ENCODE measurements at places on chromosomes 6 and 20. TPM values are rescaled to one million over a fixed set of nuclear protein-coding genes. Genes with fewer than 3 reads are reported as not detected.

DNA sequence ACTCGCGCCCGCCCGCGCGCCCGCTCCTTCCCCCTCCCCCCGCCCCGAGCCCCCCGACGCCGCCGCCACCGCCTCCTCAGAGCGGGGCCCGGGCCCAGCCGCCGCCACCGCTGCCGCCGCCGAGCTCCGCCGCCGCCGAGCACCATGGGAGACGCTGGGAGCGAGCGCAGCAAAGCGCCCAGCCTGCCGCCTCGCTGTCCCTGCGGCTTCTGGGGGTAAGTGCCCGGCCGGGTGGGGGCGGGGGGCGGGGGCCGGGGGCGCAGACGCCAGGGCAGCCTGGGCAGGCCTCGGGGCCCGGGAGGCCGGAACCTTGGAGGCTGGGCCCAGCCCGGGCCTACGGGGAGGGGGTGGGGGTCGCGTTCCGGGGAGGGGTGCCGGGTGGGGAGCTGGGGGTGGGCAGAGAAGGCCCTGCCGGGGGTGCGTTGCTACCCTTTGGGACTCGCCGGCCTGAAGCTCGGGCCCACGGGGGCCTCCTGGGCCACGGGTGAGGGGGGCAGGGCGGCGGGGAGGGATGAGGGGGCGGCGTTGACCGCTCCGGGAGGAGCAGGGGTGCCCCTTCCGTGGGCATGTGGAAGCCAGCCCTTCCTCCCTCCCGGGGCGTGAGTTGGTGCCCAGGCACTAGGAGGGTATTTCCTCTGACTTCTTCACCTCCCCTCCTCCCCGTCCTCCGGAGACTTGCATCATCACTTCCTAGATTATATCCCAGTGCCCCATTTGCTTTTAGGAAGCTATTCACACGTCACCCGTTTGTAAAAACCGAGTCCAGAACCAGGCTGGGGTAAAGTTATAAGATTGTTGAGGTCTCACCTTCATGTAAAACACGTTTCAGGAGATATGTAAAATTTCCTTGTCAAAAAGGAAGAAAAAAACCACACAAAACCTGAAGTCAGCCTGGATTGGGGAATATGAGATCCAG is 533 bp downstream of the ZFAND3 start:
- peak overlapping the region; percentile 72 for H3K4me3 ChIP-seq
- H3K36me3 ChIP-seq = no peaks in the 10 kb centered on the region
- peaks cover 25% of the 10 kb centered on the region for H3K4me1 ChIP-seq
- H3K27ac ChIP-seq = peak overlapping the region; percentile 96

DNA sequence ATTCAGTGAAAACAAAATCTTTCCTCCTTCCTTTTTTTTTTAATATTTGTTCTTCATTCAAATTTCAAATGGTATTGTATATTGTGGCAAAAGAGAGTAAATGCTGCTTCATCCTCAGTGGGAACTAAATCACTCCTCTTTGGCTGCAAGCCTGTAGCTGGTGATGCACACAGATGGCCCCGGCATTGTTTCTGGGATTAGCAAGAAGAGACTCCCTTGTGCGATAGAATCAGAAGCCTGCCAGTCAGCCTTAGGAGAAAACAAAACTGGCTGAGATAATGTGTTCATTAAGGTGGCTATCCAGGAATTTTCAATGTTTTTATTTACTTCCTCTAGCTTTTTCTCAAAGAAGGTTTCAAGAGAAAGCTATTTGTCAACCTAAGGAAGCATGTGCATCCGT is 20.7 kb upstream of the ELOVL2 start:
- H3K4me3 ChIP-seq = no peak overlapping the region
- DNase-seq = no peak
- no peak overlapping the region for H3K27ac ChIP-seq
- H3K27me3 ChIP-seq = no peaks in the 10 kb centered on the region
- peaks cover 10% of the 10 kb centered on the region for H3K4me1 ChIP-seq
- no peaks in the 10 kb centered on the region for H3K36me3 ChIP-seq

- H3K4me1 ChIP-seq = no peaks in the 10 kb centered on the region
- no peak for DNase-seq
- H3K27ac ChIP-seq = no peak overlapping the region
- no peak overlapping the region for H3K4me3 ChIP-seq
- H3K36me3 ChIP-seq = no peaks in the 10 kb centered on the region
- no peaks in the 10 kb centered on the region for H3K27me3 ChIP-seq
These were observed 490.3 kb downstream of the COL12A1 start for GRCh38 chr6:74715355-74716085.

GRCh38 chr6:10479939-10480700 is 41.0 kb upstream of the GCNT2 start:
- H3K36me3 ChIP-seq = no peaks in the 10 kb centered on the region
- H3K27ac ChIP-seq = no peak overlapping the region
- H3K27me3 ChIP-seq = no peaks in the 10 kb centered on the region
- no peak overlapping the region for H3K4me3 ChIP-seq
- no peak for DNase-seq

DNA sequence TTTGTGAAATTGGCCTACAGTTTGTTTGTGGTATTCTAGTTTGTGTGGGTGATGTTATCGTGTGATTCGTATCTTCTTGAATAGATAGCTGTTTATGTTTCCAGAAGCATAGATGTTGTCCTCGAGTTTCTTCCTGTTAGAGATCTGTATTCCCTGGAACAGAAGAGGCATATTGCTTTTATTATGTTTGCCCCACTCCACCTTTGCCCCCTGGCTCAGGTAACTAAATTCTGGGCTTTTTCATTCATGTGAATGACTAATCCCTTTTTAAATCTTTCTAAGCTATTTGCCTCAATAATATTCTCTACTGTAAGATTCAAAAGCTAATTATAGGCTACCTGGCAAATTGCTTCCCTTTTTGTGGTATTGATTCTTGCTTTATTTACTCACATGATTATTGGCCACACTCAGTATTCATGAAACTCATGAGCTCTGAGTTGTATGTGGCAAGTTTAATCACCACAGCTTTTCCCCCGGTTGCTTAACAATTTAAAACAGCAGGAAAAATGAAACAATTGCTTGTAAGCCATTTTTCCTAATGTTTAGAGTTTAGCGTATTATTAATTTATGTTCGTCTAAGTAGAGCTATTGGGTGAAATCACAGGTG is 12.6 kb downstream of the RNF217 start:
- peaks cover 5% of the 10 kb centered on the region for H3K4me1 ChIP-seq
- no peak overlapping the region for H3K4me3 ChIP-seq
- no peak for DNase-seq
- peaks cover 5% of the 10 kb centered on the region for H3K36me3 ChIP-seq
- no peaks in the 10 kb centered on the region for H3K27me3 ChIP-seq

DNA sequence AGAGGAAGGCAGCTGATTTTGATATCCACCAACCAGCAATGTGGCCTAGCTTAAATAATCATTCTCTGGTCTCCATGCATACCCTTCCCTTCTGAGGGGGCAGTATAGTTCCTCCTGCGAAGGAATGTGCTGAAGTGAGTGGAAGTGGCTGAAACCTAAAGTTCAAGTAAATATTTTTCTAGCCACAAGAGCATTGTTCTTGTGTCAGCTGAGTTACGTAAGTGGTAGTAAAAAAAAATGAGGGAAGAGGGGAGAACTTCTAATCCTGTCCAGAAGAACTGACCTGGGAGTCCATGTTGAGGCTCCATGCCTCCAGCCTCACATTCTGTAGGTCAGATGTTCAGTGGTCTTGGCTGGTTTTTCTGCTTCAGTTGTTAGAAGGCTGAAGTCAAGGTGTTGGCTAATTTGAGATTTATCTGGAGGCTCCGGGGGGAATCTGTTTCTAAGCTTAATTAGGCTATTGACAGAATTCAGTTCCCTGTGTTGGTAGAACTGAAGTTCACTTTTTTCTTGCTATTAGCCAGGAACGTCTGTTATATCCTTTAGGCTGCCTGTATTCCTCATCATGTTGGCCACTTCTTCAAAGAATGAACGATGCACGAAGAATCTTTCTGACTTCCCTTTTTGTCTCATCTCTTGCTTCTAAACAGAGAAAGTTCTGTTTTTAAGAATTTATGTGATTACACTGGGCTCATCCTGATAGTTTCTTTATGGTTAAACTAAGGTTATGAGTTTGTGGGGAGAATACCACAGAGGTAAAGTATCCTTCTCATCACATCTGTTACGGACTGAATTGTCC is 207.1 kb upstream of the PRSS16 start:
- peaks cover 5% of the 10 kb centered on the region for H3K27me3 ChIP-seq
- H3K36me3 ChIP-seq = no peaks in the 10 kb centered on the region
- H3K4me3 ChIP-seq = no peak overlapping the region
- no peak for DNase-seq
- H3K27ac ChIP-seq = no peak overlapping the region
- no peaks in the 10 kb centered on the region for H3K4me1 ChIP-seq

- H3K4me3 ChIP-seq = no peak overlapping the region
- DNase-seq = no peak
- H3K27me3 ChIP-seq = no peaks in the 10 kb centered on the region
- no peaks in the 10 kb centered on the region for H3K36me3 ChIP-seq
- H3K4me1 ChIP-seq = no peaks in the 10 kb centered on the region
These were observed 148.1 kb upstream of the HDAC2 start for GRCh38 chr6:114119056-114119455.

Gene RAD21L1
- not detected for polyA plus RNA-seq

- H3K27me3 ChIP-seq = no peaks in the 10 kb centered on the region
- H3K4me1 ChIP-seq = no peaks in the 10 kb centered on the region
- H3K27ac ChIP-seq = no peak overlapping the region
- no peak for DNase-seq
- H3K4me3 ChIP-seq = no peak overlapping the region
These were observed 519.2 kb upstream of the NOX3 start for GRCh38 chr6:155974811-155975323.

Gene RSPH4A
- 1.2 TPM for polyA plus RNA-seq

Gene COL21A1
- 0.87 TPM for polyA plus RNA-seq

Gene MYB
- polyA plus RNA-seq = 0.07 TPM

Gene NKAIN2
- 0.02 TPM for polyA plus RNA-seq

DNA sequence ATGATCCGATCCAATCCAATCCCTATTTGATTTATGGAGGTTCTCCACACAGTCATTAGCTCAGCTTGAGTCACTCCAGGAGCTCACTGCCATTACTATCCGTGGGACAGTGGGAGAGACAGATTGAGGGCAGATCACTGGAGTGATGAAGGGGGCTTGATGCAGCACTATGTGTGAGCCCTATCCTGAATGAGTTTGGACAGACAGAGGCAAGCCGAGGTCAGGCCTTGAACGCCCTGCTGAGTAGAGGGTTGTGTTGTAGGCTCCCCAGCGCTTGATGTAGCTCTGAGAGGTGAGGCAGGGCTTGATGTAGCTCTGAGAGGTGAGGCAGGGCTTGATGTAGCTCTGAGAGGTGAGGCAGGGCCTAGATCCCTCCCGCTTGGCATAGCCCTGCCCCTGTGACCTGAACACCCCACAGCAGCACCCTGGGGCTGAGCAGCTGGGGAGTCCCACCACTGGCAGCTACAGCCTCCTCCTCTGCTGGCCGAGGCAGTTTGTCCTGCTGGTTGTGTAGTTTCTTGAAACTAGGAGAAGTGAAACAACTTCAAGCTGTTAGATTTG is 58.7 kb downstream of the ZFAND3 start:
- H3K4me1 ChIP-seq = peaks cover 23% of the 10 kb centered on the region
- no peak overlapping the region for H3K4me3 ChIP-seq
- no peak for DNase-seq
- H3K27me3 ChIP-seq = no peaks in the 10 kb centered on the region

- peaks cover 35% of the 10 kb centered on the region for H3K36me3 ChIP-seq
- no peak overlapping the region for H3K4me3 ChIP-seq
- no peak overlapping the region for H3K27ac ChIP-seq
- no peaks in the 10 kb centered on the region for H3K4me1 ChIP-seq
These were observed 73.0 kb upstream of the PBOV1 start for GRCh38 chr6:138291036-138291848.

Gene WFDC10B
- polyA plus RNA-seq = not detected

- H3K4me1 ChIP-seq = peaks cover 22% of the 10 kb centered on the region
- no peaks in the 10 kb centered on the region for H3K36me3 ChIP-seq
- H3K4me3 ChIP-seq = no peak overlapping the region
- no peak overlapping the region for H3K27ac ChIP-seq
- no peak for DNase-seq
- no peaks in the 10 kb centered on the region for H3K27me3 ChIP-seq
These were observed 157.9 kb upstream of the MARCKS start for GRCh38 chr6:113699239-113699638.

- no peaks in the 10 kb centered on the region for H3K36me3 ChIP-seq
- H3K4me3 ChIP-seq = no peak overlapping the region
- DNase-seq = no peak
- H3K27ac ChIP-seq = no peak overlapping the region
- no peaks in the 10 kb centered on the region for H3K4me1 ChIP-seq
These were observed 19.4 kb upstream of the CTAGE9 start for GRCh38 chr6:131730264-131730663.

Gene ZBP1
- polyA plus RNA-seq = 0.09 TPM

GRCh38 chr6:72761761-72762160 is 139.9 kb downstream of the KCNQ5 start:
- H3K27ac ChIP-seq = no peak overlapping the region
- no peak for DNase-seq
- no peaks in the 10 kb centered on the region for H3K36me3 ChIP-seq

Data from pancreas (tissue), 10 donors.